Esophagus mucosa (tissue), 1 donor: ENCODE measurements at places on chromosomes 2 and 18. TPM values are rescaled to one million over a fixed set of nuclear protein-coding genes. Genes with fewer than 3 reads are reported as not detected.
A peak's percentile ranks its signal among the peaks of the same experiment; 100 is the strongest.

DNA sequence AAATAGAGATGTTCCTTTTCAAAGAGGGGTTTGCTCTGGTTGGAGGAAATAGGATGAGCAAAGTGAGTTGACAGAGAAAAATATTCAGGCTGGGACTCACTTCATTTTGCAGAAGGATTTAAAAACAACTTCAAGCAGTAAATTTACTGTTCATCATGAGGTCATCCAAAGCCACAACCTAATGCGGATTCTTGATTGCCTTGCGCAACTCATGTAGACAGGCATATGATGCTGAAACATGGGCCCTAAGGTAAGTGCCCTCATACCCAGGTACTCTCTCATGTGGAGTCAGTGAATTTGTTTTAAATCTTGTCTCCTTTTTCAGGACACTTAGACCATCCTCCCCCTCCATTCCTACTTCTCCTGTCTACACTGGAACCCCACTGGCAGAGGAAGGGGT lies 51.9 kb upstream of the LYPD1 start:
- no peak for ATAC-seq

DNA sequence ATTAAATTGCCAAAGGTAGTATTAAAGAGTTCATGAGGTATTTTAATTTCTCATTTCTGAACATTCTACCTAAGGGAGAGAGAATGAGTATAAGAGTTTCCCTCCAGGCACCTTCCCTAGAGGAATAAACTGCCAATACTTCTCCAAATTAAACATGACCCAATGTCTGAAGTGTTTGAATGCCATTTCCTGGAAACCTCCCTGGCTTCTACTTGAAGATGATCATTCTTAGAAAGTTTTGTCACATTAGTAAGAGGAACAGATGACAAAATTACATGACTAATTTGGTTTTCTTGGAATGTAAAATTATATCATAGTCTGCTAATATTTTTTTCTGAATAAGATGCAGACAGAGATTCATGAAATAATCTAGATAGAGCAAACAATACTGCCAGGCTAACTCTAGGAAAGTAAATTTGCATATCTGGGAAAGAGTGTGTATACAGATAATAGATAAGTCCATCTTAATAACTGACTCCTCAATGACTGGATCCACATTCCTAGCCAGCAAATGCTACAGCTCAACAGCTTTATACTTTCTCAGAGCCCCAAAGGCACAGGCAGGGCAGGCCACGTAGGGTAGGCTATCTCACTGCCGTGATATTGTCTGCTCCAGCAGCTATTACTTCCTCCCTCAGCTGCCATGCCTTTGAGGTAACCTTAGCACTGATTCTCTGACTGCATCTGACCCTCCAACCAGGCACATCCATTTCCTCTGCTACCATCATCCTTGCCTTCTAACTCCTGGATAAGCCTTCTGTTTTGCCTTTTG lies 630.8 kb upstream of the PIK3C3 start:
- peak; percentile 48 for ATAC-seq

- no peak for ATAC-seq
Observed at GRCh38 chr2:111711270-111711669, 172.7 kb downstream of the ANAPC1 start.

GRCh38 chr2:8004250-8004681 lies 677.6 kb upstream of the ID2 start:
- no peak for ATAC-seq

GRCh38 chr18:23669202-23669766 lies 6.6 kb upstream of the ANKRD29 start:
- no peak for ATAC-seq

Gene CXCR4
- total RNA-seq, result 3.6 TPM

Gene TMEM247
- total RNA-seq, result not detected

Gene MDH1B
- total RNA-seq, result 0.76 TPM
